ENCODE measurements at places on chromosomes 3 and 15.

DNA sequence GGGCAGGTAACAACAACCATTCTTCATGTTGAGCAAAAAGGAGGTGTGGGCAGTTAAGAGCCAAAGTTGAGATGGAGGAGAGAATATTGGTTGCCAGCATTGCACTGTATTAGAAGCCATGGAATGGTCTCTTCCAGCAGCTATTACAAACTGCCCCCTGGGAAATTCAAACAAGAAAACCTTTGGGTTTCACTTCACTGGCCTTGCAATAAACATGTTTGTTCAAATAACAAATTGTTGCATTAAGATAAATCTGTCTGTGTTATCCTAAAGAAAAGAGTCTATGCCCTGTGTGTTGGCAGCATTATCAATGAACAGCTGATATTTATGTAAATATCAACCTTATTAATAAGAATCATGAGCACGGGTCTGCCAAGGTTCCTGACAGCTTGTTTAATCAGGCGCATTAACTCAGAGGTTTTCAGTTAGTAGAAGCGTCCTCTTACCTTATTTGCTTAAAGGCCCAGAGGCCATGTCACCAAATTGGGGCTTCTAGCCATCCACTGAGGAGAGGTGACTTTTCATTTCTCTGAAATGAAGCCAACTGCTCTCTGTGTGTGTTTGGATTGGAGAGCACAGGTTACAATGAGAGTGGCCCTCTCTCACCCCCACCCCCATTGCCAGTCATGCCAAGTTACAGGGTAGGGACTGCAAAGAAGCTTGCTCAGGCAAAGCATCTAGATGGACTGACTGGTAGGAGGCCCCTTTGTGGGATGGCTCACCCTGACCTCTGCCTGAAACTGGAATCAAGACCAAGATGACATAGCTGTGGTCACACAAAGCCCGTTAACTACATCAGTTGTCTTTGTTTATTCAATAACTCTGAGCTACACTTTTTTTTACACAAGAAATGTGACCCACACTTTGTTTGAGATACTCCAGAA lies 10.5 kb downstream of the FILIP1L start:
- DNase-seq = no peak

- no peak for DNase-seq
These were observed 347.7 kb upstream of the SATB1 start for GRCh38 chr3:18772699-18773305.

DNA sequence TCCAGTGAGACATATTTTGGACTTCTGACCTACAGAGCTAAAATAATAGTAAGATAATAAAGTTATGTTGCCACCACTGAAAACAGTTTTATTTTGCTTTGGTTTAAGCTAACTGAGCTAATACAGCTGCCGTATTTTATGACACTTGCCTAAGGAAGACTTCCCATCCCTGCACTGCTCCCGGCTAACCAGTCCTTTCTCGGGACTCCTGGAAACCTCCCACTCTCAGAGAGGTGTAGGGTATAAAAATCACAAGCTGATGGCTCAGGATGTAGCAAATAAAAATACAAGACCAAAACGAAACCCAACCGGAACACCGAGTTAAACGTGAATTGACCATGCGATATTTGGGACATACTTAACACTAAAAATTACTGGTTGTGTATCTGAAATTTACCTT lies 448 bp upstream of the KBTBD12 start:
- no peak for DNase-seq

GRCh38 chr15:70964686-70965085 lies 72.1 kb downstream of the LRRC49 start:
- DNase-seq = no peak

DNA sequence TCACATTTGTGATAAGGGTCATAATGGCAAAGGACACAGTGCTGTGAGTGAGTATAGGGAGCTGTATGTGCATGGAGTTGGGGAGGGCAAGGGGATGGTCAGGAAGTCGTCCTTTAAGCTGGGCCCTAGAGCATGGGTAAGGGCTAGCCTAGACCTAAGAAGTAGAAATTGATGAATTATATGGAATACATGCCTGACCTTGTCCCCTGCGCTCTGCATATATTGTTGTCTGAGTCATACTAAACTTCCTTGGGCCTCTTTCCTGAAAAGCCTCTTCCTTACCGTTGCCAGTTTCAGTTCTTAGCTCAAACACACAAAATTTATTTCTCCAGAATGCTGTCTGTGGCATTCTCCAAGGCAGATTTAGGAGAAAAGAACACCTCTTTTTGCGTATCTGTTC lies 4.6 kb downstream of the SNRK start:
- DNase-seq = no peak

DNA sequence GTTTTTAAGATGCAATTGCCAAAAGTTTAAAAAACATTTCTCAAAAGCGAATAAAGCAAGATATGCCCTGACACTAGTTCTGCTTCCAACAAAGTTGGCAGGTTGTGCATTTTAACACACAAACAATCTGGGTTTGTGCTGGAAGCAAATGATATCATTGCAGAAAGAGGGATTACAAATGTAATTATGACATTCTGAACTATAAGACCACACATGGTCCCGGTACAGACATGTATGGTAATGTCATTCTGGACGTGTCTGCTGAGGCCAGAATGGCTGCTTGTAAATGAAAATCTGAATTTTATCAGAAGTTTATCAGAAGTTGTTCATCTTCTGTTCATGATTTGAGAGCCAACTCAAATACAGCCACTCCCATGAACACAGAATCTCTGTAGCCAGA lies 10.7 kb downstream of the TMC3 start:
- no peak for DNase-seq

DNA sequence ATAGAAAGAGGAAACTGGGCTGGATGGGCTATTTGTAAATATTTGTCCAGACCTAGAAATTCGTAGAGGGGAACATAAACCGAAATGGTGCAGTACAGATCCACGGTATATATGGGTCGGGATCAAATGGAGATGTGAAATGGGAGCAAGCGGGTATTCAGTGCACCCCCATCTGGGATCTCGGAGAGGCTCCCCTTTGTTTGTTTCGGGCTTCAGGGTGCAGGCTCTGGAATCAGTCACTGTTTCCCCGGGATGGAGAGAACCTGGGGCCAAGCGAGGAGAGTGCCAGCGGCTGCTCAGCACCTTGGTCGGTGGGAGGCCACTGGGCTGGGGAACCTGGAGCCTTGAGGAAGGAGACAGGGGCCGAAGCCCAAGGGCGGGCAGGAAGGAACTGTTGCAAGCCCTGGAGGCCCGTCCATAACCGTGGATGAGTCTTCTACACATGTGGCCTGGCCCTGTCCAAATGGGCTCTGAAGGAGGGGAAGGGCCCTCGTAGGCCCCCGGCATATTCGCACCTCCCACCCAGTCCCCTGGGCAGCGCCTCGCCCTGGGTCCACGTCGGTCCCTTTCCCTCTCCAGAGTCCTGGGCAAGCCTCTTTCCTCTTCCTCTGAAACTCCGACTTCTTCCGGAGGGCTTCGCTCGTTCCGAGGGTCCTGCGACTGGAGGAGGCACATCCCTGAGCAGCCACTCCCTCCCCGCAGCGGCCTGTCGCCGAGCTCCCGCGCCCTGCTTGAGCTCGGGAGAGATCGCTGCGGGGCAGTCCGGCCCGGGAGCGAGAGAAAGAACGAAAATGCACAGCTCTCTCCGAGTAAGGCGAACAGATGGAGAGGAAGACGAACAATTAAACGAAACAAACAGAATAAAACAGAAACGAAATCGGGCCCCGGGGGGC lies 3.0 kb downstream of the ISL2 start:
- no peak for DNase-seq

- DNase-seq = no peak
These were observed 121.1 kb upstream of the PLAAT1 start for GRCh38 chr3:193119926-193120325.

- DNase-seq = no peak
These were observed 18.7 kb upstream of the SPG11 start for GRCh38 chr15:44682211-44682610.

- no peak for DNase-seq
These were observed 44.6 kb downstream of the P3H2 start for GRCh38 chr3:190076136-190076535.

Measured in activated T-helper 9 cell treated with anti-CD3 and anti-CD28 coated beads, Interleukin-2, amount 50 U/mL, for 16 hours (primary cell).